Activated CD4-positive, alpha-beta memory T cell treated with anti-CD3 and anti-CD28 coated beads, Interleukin-2, amount 10 ng/mL, durations not matched to agents 7 days and 5 days (primary cell): ENCODE measurements at places on chromosomes 3 and 15.
A peak's percentile ranks its signal among the peaks of the same experiment; 100 is the strongest.

DNA sequence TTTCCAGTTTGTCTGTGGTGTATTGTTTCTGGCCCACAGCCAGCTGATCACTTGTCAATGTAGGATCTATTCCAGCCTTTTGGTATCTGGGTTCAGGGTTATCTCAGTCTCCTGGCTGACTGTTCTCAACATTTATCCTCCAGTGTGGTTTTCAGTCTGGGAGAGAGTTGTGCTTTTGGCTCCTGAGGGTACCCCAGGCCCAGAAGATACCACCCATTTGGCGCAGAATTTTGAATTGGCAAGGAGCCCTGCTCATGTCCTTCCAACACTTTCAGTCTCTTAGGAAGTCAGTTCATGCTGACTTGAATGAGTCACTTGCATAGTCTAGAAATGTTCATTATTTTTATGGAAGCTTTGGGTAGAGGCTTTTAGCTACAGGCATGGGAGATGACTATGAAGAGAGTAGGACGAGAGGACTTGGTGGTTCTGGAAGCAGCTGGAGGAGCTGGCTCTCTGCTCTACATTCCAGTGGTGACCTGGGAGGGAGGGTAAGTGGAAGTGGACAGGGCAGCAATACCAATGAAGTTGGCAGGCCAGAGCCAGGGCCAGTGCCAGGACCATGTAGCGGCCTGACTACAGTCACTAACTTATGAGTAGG, 7.2 kb downstream of the POLR2H start:
- H3K36me3 ChIP-seq, result peaks cover 48% of the 10 kb centered on the region
- no peak for DNase-seq
- H3K4me1 ChIP-seq, result peaks cover 25% of the 10 kb centered on the region

- peaks cover 3% of the 10 kb centered on the region for H3K36me3 ChIP-seq
- peaks cover 18% of the 10 kb centered on the region for H3K4me1 ChIP-seq
- H3K27me3 ChIP-seq, result peaks cover 28% of the 10 kb centered on the region
- peak overlapping the region; percentile 42 for H3K4me3 ChIP-seq
- DNase-seq, result no peak
- no peak overlapping the region for H3K27ac ChIP-seq
Observed at GRCh38 chr15:28106294-28107110, 7.4 kb upstream of the OCA2 start.

- no peak for DNase-seq
- peaks cover 8% of the 10 kb centered on the region for H3K36me3 ChIP-seq
- no peak overlapping the region for H3K27ac ChIP-seq
- H3K27me3 ChIP-seq, result no peaks in the 10 kb centered on the region
Observed at GRCh38 chr3:153249906-153250305, 87.9 kb downstream of the RAP2B start.

DNA sequence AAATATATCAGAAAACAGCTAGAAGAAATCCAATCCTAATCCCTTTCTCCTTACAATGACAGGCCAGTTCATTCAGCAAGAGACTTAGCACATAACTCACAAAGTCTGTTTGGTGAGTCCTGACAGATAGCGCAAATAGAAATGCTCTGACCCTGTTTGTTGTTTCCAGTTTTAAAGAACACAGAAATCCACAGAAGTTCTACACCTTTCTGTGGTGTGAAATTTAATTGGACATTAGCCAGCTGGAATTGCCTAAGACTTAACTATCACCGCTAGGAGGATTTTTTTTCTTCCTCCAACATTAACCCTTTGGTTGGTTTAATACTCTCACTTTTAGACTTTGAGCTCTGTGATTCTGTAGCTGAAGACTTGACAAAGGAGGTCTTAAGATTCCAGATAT, 30.8 kb downstream of the HDC start:
- H3K4me1 ChIP-seq, result peaks cover 1% of the 10 kb centered on the region
- no peaks in the 10 kb centered on the region for H3K27me3 ChIP-seq
- DNase-seq, result no peak
- no peak overlapping the region for H3K4me3 ChIP-seq
- no peak overlapping the region for H3K27ac ChIP-seq

DNA sequence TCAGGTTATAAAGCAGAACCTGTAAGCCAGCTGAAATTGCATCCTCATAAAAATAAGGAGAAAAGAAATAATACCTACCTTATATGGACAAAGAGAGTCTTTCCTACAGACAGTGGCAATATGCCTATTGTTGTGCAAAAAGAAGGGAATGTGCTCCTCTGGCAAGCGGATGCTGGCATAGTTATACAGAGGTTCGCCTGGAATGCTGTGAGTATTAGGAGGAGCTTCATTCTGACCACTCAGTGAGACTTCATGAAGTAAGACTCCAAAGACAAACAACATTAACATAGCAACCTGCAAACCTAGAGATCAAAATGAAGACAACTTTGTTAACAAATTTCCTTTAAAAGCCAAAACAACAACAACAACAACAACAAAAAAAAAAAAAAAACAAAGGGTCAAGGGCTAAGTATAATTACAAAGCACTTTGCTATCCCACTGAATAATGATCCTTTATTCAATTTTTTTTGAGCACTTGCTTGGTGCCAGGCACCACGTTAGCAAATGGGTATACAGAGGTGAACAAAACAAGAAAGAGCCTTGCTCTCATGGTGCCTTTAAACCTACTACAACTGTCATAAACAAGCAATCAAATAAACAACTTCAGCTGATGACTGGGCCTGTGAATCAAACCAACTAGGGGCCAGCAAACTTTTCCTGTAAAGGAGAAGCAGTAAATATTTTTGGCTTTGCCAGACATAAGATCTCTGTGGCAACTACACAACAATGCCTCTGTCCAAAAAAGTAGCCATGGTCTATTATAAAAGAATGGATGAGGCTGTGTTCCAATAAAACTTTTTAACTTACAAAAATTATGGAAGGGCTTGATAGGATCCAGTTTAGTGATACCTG, 3.7 kb downstream of the EOGT start:
- no peak overlapping the region for H3K4me3 ChIP-seq
- no peaks in the 10 kb centered on the region for H3K27me3 ChIP-seq
- H3K36me3 ChIP-seq, result peaks cover 37% of the 10 kb centered on the region
- no peak overlapping the region for H3K27ac ChIP-seq
- H3K4me1 ChIP-seq, result peaks cover 27% of the 10 kb centered on the region

GRCh38 chr3:69182588-69183316, 60.4 kb upstream of the LMOD3 start:
- no peaks in the 10 kb centered on the region for H3K27me3 ChIP-seq
- H3K36me3 ChIP-seq, result peaks cover 76% of the 10 kb centered on the region
- no peak overlapping the region for H3K4me3 ChIP-seq
- no peak for DNase-seq
- peaks cover 38% of the 10 kb centered on the region for H3K4me1 ChIP-seq

GRCh38 chr3:151318991-151319390, 2.4 kb upstream of the GPR87 start:
- H3K27ac ChIP-seq, result no peak overlapping the region
- H3K4me1 ChIP-seq, result peaks cover 21% of the 10 kb centered on the region
- no peak for DNase-seq
- no peak overlapping the region for H3K4me3 ChIP-seq
- peaks cover 1% of the 10 kb centered on the region for H3K27me3 ChIP-seq

DNA sequence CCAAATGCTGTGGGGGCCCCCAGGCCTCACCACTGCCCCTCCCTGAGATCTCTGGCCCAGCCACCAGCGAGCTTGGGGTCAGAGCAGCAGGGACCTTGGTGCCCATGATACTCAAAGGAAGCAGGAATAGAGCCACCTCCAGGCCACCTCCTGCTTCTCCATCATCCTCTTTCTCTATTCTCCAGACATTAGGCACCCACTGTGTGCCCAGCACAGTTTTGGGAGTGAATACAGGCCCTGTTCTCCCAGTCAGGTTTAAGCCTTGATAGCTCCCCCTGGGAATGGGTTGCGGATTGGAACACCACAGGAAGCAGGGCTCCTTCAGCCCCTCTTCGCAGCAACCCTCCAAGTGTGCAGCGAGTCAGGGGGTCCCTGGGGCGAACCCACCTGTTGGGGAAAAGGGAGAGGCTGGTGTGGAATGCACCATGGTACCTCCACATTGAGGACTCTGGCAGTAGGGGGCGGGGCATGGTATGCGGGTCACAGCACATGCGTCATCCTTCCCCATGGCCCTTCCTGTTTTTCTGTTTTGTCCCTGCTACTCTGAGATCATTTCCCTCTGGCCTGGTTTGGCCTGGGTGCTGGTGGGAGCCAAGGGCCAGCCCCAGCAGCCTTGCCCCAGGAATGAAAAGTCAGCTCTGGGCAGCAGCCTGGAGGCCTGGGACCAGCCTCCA, 14.2 kb upstream of the SEMA3B start:
- H3K36me3 ChIP-seq, result peaks cover 73% of the 10 kb centered on the region
- H3K4me3 ChIP-seq, result no peak overlapping the region
- peak overlapping the region; percentile 68 for H3K27ac ChIP-seq
- H3K27me3 ChIP-seq, result no peaks in the 10 kb centered on the region

DNA sequence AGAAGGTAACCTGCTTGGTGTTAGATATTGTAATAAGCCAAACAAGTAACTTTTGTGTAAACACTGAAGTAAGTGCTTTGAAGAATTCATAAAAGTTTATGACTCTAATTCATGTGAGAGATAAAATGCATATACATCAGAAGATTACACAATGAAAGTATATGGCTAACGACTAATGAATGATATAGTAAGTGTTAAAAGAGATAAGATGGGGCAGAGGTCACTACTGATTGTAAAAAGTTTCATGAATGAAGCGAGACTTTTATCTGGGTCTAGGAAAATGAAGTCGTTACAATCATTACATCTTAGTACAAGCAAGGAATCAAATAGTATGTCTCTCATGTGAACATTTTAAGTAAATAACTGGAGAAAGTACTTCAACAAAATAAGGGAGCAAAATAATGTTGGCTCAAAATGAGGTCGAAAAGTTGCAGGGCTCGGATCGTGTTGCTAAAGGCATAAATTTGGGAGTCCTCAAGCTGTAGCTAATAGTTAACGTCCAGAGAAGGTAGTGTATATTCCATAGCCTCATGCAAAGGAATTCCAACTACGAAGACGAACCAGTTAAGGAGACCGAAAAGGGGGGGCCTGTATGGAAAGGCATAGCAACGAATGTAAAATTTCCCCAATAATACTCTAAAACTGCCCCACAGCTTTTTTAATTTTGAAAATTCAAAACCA, 984 bp upstream of the DUT start:
- no peak for DNase-seq
- peak overlapping the region; percentile 96 for H3K27ac ChIP-seq
- peaks cover 38% of the 10 kb centered on the region for H3K4me1 ChIP-seq
- no peaks in the 10 kb centered on the region for H3K27me3 ChIP-seq

DNA sequence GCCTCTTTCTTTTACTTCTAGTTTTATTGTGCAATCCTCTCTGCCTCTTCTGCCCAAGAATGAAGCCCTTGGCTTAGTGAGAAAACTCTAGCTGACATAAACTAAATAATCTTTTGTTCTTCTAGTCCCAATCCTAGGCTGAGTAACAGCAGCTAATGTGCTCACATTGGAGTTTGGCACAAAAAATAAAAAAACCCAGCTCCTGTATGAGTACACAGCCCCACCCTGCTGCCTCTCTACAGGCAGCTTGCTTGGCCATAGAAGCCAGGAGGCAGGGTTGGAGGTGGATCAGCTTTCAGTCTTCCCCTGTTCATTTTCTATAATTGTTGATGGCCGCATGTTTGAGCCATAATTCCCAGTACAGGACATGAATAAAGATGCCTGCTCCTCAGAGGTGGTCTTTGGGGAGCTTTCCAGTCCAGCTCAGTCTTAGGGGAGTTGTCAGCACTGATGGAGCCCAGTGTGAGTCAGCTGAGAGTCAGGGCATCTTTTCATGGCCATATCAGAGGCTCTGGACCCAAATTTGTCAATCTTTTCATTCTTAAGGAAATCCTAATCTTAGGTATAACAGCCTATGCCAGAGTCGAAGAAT, 46.7 kb downstream of the RTP1 start:
- peaks cover 12% of the 10 kb centered on the region for H3K27me3 ChIP-seq
- H3K4me1 ChIP-seq, result peaks cover 9% of the 10 kb centered on the region
- DNase-seq, result no peak
- no peak overlapping the region for H3K4me3 ChIP-seq

GRCh38 chr3:185702262-185703225, 116.4 kb downstream of the SENP2 start:
- H3K36me3 ChIP-seq, result no peaks in the 10 kb centered on the region
- peaks cover 25% of the 10 kb centered on the region for H3K27me3 ChIP-seq
- H3K4me1 ChIP-seq, result no peaks in the 10 kb centered on the region
- H3K4me3 ChIP-seq, result no peak overlapping the region
- no peak overlapping the region for H3K27ac ChIP-seq
- DNase-seq, result no peak

GRCh38 chr3:67376416-67376815, 278.0 kb downstream of the SUCLG2 start:
- no peaks in the 10 kb centered on the region for H3K27me3 ChIP-seq
- H3K4me1 ChIP-seq, result no peaks in the 10 kb centered on the region
- H3K27ac ChIP-seq, result no peak overlapping the region
- no peak for DNase-seq
- no peak overlapping the region for H3K4me3 ChIP-seq

- H3K27ac ChIP-seq, result no peak overlapping the region
- no peak for DNase-seq
- no peaks in the 10 kb centered on the region for H3K27me3 ChIP-seq
- no peaks in the 10 kb centered on the region for H3K36me3 ChIP-seq
- H3K4me3 ChIP-seq, result no peak overlapping the region
Observed at GRCh38 chr15:96736384-96736783, 405.9 kb downstream of the NR2F2 start.

- H3K4me3 ChIP-seq, result no peak overlapping the region
- H3K27ac ChIP-seq, result no peak overlapping the region
- no peak for DNase-seq
- H3K4me1 ChIP-seq, result no peaks in the 10 kb centered on the region
- no peaks in the 10 kb centered on the region for H3K27me3 ChIP-seq
Observed at GRCh38 chr3:47841786-47842349, 38.9 kb downstream of the DHX30 start.

GRCh38 chr3:190566043-190566933, 52.4 kb downstream of the IL1RAP start:
- peaks cover 54% of the 10 kb centered on the region for H3K36me3 ChIP-seq
- H3K4me1 ChIP-seq, result peaks cover 48% of the 10 kb centered on the region
- H3K27me3 ChIP-seq, result no peaks in the 10 kb centered on the region
- H3K4me3 ChIP-seq, result no peak overlapping the region

DNA sequence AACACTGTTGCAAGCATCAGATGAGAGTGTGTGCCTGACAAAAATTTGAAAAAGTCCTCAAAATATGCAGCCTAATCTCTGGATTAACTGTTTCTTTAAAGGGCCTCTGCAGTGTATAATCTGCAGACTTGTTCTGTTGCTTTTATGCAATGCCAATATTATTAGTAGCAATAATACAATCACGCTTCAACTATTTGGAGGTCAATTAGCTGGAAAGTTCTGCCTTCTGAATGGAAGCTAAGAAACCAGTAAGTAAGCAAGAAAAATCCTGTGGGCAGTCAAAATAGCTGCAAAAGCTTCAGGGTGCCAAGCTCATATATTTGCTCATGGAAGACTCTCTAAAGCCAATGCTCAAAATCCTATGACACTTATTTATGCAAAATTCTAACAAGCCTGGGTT, 153.2 kb upstream of the NR2F2 start:
- DNase-seq, result no peak
- H3K4me3 ChIP-seq, result no peak overlapping the region
- H3K36me3 ChIP-seq, result no peaks in the 10 kb centered on the region
- no peaks in the 10 kb centered on the region for H3K4me1 ChIP-seq
- no peaks in the 10 kb centered on the region for H3K27me3 ChIP-seq
- no peak overlapping the region for H3K27ac ChIP-seq

GRCh38 chr3:56375654-56376053, 92.6 kb downstream of the ERC2 start:
- no peaks in the 10 kb centered on the region for H3K4me1 ChIP-seq
- peaks cover 4% of the 10 kb centered on the region for H3K27me3 ChIP-seq
- H3K27ac ChIP-seq, result no peak overlapping the region
- DNase-seq, result no peak
- no peak overlapping the region for H3K4me3 ChIP-seq

- DNase-seq, result no peak
- H3K36me3 ChIP-seq, result no peaks in the 10 kb centered on the region
- H3K27me3 ChIP-seq, result peaks cover 17% of the 10 kb centered on the region
- peaks cover 2% of the 10 kb centered on the region for H3K4me1 ChIP-seq
- H3K4me3 ChIP-seq, result no peak overlapping the region
- no peak overlapping the region for H3K27ac ChIP-seq
Observed at GRCh38 chr15:31086344-31086743, 15.2 kb downstream of the TRPM1 start.
